ENCODE measurements at places on chromosomes 6 and 20.

DNA sequence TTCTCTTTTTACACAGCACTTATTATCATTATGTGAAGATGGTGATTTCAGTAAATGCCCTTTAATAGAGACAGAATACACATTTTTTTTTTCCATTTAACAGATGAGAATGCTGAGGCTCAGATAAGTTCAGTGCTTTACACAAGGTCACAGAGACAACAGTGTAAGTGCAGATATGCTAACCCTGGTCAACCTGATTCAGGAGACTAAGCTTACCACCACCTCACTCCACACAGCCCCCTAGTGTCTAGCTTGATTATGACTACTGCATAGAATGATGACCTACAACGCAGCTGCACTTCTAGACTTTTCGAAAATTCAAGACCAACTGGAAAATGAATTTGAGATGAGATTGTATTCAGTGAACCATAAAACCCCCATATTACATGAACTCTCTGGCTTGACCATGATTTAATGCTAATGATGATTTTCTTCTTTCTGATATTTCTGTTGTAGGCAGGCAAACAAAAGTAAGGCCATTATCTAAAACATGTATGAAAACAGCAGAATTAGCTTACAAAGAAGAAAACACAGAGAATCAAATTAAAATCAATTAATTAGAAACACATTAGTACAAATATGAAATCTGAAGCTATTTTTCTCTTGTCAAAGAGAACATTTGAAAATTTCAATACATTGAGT lies 212.1 kb upstream of the PHACTR1 start:
- DNase-seq: no peak

DNA sequence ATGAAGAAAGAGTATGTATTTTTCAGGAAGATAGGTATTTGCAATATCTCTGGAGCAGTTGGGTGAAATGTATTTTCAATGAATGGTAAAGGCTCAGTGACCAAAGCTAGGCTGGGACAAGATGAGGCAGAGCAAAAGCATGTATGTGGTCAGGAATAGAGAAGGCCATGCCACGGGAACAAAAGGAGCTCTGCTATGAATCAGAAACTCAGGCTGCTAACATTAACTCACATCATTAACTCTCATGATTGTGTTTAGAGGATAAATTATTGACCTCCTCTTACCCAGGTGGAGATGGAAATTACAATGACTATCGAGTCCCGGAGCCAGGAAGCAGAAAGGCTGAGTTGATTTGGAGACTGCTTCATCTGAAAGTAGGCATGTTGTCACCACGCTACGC lies 220.2 kb downstream of the FUT9 start:
- no peak for DNase-seq

DNA sequence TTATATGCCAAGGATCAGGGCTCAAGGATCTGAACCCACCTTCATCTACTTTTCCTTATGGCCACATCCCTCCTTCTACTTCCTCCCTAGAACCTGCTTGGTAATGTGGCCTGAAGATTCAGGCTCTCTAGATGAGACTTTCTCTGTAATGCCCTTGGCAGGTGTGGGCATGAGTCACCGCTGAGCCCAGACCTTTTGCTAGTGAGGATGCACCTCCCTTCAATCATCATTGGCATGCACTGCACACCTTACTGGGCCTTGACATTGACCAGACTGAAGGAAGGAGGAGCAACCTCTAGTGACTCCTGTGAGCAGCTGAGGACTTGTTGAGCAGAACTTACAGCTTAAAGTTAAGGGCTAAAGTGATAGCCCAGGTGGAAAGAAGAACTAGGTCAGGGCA lies 405.3 kb downstream of the MAFB start:
- no peak for DNase-seq

DNA sequence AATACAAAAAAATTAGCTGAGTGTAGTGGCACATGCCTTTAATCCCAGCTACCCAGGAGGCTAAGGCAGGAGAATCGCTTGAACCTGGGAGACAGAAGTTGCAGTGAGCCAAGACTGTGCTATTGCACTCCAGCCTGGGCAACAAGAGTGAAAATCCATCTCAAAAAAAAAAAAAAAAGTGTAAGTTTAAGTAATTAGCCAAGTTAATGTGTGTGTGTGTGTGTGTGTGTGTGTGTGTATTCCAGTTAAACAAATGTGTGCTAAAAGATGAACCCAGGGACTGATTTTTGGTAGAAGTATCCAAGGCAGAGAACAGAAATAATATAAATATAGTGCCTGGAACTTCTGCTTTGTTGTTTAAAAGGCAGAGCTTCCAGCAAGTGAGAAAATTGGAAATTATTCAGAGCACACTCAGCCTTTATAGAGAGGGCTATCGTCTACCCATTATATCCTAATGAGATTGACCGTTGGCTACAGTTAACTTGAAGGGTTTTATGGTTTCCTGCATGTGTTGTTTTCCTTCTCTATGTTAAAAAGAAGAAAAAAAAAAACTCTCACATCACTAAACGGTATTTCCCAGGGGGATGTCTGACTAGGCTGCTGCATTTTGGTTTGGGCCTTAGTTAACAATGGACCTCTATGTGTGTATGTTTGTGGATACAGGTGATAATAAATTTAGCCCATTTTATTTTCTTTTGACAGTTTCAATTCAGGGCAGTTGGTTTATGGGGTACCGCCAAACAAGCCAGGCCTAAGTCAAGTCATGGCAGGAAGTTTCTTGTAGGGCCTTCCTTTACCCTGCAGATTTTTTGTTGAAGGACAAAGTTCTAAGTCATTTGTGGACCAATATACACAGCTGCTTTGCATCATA lies 9.8 kb downstream of the SOX4 start:
- DNase-seq: no peak

DNA sequence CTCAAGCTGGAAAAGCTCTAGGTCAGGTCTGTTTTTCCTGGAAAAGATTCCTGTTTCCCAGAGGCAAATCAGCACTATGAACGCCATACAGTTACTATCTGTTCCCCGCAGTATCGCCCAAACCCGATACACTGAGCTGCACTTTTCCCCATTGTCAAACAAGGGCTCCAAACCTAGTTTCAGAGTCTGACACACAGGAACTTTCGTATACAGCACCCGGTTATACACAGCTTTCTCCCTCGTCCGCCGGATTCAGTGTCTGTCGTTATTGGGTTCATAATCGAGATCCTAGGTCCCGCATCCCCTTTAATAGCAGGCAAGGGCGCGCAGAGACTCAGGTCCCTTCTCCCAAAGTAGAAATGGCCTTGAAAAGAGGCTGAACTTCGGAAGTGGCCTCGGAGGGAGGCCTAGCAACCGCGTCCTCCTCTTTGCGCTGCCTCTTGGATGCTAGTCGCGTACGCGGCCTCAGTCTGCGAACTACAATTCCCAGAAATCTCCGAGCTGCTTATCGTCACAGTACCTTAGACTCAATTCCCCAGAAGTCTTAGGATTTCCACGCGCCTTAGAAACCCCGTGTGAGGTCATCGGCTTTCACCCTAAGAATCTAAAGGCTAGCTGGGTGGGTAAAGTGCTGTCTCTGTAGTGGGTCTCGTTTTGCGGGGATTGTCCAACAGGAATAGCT lies 34.2 kb downstream of the ZNF391 start:
- DNase-seq: no peak

DNA sequence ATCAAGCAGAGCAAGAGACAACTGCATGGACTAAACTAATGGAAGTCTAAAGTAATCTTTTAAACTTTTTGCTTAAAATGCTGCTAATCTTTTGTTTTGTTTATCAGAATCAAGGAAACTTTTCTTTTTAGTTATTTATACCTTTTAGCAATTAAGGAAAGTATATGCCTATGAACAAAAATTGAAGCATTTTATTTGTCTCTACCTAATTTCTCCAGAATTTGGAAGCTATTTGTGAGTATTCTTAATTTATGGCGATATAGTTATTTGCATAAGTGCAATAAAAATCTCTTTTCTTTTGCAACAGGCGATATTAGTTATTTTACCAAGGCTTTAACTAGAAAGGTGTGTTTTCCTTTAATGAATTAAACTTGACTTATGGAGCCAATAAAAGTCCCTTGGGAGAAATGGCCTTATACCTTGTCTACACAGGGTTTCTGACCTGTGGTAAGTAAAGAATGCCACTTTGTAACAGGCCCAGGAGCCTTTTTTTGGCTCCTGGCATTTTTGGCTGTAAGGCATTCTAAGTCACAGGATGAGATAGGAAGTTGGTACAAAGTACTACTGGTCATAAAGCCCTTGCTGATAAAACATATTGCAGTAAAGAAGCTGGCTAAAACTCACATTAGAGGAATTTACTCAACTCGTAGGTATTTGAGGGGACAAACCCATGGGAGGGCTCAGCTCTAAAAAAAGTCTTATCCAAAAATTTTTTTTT lies 37.2 kb downstream of the TMEM14A start:
- no peak for DNase-seq

GRCh38 chr6:163789199-163789810 lies 374.8 kb downstream of the QKI start:
- DNase-seq: no peak

DNA sequence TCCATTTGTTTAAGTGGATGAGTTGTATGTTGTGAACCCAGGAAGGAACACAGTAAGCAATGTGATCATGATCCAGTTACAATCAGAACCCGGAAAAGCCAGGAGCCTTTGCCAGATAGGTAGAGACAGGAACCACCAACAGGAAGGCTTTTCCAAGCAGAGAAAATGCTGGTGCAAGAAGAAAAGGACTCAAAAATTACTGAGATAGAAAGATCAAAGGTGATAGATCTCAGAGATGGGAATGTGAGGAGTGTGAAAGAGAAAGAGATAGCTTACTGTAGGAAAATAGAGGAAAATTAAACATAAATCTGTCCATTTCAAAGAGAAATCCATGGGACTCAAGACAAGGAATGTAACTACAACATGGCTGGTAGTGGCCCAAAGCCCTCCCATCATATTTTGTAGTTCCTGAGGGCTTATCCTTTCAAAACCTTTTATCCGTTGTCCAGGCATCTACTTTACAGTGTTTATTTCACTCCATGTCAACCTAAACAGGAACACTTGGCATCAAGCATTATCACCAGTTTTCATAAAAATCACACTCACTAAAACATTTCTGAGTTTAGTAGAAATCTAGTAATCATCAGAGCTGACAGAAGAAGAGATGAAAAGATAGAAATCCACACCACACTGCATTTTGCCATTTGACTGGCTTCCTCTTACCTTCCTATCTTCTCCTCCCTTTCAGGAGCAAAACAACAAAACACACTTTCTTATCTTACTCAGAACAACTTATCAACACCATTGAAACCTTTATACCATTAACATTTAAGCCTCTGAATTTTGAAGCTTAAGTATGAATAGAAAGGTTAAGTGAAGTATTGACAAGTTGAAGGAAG lies 44.5 kb upstream of the STXBP5 start:
- DNase-seq: no peak

- no peak for DNase-seq
Observed at GRCh38 chr6:82958551-82958950, 107.1 kb downstream of the UBE3D start.

GRCh38 chr6:106739387-106739786 lies 110.0 kb downstream of the QRSL1 start:
- DNase-seq: no peak

GRCh38 chr6:82989736-82990290 lies 75.8 kb downstream of the UBE3D start:
- DNase-seq: no peak

GRCh38 chr6:13009461-13009860 lies 292.9 kb downstream of the PHACTR1 start:
- no peak for DNase-seq

GRCh38 chr6:56677559-56677958 lies 34.9 kb upstream of the DST start:
- DNase-seq: no peak

DNA sequence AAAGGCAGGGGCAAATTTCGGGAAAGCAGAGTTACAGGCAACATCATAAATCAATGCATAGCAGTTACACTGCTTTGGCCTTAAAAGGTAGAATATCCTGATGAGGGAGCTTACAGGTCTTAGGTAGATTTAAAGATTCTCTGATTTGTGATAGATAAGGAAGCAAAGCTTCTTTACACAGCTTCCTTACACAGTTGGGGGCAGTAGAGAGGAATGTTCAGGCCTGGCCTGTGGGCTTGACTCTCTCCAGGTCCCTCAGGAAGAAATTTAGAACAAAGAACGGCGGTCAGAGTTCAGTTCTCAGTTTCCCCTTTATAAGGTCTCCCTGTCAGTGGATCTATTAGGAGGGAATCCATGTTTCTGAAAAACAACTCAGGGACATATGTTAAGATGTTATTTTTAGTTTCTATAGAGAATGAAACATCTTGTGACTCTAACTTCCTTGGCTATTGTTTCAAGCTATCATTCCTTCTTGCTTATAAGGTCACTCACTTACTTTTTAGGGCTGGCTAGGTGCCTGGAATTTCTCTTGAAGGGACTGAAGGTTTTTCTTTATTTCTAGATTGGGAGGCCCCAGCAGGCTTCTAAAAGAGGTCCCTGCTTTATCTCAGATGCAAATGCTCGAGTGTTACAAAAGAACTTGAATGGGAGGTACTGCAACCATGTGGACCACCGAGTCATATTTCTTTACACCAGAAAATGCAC lies 11.8 kb downstream of the HLA-B start:
- DNase-seq: no peak

- DNase-seq: no peak
Observed at GRCh38 chr20:47501116-47501481, 588 bp upstream of the NCOA3 start.

GRCh38 chr20:4720041-4720976 lies 1.4 kb upstream of the PRND start:
- DNase-seq: no peak

GRCh38 chr6:38877721-38878120 lies 162.6 kb downstream of the DNAH8 start:
- DNase-seq: no peak

- no peak for DNase-seq
Observed at GRCh38 chr20:17671011-17671410, 11.0 kb downstream of the RRBP1 start.

- DNase-seq: no peak
Observed at GRCh38 chr6:827431-827830, 134.5 kb upstream of the EXOC2 start.

DNA sequence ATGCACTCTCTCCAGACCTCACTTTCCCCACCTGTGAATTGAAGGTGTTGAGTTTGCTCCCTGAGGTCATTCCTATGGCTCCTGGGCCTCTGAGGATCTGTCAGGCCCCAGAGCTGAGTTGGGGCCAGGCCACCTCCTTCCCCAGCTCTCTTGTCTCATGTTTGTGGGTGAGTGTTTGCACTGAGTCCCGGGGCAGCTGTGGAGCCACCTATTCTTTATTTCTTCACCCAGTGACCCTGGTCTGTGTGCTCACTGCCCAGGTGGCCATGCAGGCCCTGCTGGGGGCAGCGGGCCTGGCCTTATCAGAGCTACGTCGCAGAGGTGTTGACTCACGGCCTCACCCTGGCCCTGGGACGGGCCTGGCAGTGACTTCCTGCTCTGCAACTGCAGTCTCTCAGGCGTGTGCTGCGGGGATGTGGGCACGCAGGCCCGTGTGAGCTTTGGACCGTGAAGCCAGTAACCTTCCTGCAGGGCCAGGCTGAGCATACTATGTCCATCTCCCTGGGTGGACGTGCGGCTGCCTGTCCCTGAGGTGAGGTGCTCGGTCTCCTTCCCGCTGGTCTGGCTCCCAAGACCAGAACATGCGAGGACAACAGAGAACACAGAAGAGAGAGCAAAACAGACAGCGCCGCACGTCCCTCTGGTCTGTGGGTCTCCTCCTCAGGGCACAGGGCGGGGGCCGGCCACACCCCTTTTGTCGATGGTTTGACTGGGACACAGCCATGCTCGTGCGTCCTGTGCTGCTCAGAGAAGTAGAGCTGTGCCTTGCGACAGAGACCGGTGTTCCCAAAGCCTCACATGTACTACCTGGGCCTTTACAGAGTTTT lies 12.1 kb downstream of the TMEM181 start:
- DNase-seq: no peak
